ENCODE measurements at places on chromosomes 1 and 21.

DNA sequence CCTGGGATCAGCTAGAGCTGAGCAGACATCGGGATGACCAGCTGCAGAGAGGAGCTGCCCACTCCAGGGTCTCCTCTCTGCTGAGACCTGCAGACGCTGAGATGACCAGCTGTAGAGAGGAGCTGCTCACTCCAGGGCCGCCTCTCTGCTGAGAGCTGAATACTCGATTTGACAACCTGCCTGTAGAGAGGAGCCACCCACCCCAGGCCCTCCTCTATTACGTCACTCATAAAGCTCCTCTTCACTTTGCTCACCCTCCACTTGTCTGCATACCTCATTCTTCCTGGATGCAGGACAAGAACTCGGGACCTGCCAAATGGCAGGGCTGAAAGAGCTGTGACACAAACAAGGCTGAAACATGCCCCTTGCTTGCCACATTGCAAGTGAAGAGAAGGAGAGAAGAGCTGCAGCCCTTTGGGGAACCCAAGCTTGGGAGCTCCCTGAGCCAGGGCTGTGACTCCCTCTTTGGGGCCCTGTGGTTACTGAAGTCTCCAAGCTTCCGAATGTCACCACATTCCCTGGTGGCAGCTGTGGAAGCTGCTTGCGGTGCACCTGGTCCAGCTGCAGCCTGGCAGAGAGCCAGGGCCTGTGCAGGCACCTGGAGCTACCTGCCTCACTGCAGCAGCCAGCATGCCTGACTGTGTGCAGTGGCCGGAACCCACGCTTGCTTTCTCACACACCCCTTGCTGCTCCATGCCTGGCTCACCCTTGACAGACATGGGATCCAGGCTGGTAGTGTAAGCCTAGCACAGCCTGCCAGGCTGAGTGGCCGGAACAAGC, 59.6 kb downstream of the CC2D1B start:
- no peak for DNase-seq

DNA sequence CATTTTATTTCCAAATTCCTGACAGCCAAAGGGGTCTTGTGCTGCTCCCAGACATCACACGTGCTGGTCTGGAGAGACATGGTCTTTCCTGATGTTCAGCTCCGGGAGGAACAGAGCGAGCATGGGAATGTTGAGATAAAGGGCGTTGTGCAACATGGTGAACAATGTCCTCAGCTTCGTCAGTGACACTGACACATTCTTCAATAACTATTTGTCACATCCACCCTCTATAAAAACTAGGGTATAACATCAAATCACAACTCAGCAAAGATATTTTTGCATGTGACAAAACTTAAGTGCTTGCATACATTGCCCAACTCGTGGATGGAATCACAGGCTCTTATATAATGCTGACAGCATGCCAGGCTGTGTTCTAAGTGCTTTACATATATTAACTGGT, 42.4 kb upstream of the GRHL3 start:
- no peak for DNase-seq

- no peak for DNase-seq
These were observed 1.0 kb upstream of the PPIE start for GRCh38 chr1:39737546-39738169.

DNA sequence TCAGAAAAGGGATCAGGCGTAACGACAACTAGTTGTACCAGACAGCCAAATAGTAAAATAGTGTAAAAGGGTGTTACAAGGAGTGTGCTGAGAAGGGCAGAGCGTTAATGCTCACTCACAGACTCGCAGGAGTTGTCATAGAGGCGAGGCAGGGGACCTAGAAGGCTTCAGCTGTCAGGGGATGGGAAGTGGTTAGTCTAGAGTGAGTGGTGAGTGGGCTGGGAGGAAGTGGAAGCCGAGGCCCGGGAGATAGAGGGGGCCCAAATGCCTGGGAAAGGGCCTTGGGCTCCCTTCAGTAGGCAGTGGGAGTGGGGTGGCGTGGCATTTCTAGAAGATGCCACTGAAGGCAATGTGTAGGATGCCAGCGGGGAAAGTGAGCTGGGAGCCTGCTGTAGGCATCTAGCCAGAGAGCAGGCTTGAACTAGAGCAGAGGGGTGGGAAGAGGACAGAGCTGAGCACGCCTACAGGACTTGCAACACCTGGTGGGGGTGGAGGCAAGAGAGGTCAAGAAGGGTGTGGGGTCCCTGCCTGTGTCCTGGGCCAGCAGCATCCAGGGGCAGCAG, 10.3 kb downstream of the SLC6A17 start:
- no peak for DNase-seq

GRCh38 chr1:244628789-244629188, 24.1 kb upstream of the DESI2 start:
- no peak for DNase-seq

DNA sequence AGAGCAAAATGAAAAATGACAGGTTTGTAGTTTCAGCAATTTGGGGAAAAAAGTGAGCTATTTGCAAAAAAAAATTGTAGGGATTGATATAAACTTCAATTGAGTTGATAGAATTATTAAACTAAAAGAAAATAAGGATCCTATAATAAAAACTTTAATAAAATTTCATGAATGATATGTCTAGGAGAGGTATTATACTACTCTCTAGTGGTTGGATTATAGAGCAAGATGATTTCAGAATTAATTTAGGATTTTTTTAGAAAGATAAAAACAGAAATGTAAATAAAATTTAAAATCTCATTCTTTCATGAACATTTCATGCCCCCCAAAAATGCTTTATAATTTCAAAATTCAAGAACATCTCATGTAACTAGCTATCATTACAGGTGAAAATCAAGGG, 430.4 kb downstream of the DSCAM start:
- DNase-seq, result no peak

DNA sequence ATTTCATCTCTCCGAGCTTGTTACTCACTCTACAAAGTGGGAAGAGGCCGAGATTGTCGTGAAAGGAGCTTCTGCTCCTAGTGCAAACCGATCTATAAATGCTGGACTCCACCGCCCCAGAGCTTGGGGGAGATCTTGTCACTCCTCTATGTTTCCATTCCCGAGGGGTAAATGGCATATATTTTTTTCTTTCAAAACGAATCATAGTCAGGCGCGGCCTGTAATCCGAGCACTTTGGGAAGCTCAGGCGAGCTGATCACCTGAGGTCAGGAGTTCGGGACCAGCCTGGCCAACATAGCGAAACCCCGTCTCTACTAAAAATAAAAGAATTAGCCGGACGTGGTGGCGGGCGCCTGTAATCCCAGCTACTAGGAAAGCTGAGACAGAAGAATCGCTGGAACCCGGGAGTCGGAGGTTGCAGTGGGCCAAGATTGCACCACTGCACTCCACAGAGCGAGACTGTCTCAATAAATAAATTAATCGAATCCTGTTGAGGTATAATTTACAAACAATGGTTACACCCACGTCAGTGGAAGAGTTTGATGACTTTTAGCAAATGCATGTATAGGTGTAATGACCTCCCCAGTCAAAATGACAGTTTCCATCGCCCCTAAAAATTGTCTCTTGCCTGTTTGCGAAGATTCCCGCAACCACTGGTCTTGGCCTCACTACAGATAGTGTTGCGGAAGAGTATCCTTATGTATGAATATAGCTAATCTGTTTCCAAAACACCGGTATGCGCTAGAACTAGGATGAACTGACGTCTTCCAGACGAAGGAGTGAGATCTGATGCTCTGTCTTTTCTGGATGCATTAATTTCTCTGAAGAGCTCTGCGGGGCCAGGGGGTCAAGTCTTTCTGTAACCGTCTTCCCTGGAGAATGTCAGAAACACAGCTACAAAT, 840 bp upstream of the HEATR1 start:
- no peak for DNase-seq

DNA sequence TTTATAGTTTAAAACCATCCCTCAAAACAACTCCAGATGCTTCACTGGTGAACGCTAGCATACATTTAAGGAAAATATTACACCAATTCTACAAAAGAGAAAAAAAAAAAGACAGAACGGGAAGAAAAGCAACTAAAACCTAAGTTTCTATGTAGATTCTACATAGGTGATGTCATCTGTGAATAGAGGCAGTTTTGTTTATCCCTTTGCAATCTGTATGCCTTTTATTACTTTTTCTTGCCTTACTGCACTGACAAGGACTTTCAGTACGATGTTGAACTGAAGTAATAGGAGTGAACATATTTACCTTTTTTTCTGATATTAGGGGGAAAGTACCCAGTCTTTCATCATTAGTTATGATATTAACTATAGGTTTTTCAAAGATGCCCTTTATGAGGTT, 101.7 kb upstream of the HAO2 start:
- no peak for DNase-seq

GRCh38 chr1:213687832-213688231, 299.9 kb upstream of the PROX1 start:
- DNase-seq, result no peak

- DNase-seq, result no peak
These were observed 192.6 kb downstream of the NFIA start for GRCh38 chr1:61274939-61275338.

GRCh38 chr1:39574646-39575045, 1.9 kb downstream of the PABPC4 start:
- no peak for DNase-seq

DNA sequence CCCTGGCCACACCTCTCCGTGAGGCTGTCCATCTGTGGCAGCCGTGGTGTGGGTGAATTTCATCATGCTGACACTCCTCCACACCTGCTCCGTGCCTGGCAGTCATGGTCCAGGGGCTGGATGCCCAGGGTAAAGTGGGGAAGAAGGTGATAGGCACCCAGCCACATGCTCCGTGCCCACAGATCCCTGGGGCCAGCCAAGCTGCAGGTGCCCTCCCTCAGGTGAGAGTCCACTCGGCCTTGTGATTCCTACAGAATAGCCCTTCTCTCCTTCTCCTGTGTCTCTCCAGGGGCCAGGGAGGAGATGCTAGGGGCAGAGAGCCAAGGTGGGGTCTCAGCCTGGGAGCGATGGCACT, 16.8 kb upstream of the POFUT2 start:
- DNase-seq, result no peak
